ENCODE measurements at places on chromosomes 12 and 14.

DNA sequence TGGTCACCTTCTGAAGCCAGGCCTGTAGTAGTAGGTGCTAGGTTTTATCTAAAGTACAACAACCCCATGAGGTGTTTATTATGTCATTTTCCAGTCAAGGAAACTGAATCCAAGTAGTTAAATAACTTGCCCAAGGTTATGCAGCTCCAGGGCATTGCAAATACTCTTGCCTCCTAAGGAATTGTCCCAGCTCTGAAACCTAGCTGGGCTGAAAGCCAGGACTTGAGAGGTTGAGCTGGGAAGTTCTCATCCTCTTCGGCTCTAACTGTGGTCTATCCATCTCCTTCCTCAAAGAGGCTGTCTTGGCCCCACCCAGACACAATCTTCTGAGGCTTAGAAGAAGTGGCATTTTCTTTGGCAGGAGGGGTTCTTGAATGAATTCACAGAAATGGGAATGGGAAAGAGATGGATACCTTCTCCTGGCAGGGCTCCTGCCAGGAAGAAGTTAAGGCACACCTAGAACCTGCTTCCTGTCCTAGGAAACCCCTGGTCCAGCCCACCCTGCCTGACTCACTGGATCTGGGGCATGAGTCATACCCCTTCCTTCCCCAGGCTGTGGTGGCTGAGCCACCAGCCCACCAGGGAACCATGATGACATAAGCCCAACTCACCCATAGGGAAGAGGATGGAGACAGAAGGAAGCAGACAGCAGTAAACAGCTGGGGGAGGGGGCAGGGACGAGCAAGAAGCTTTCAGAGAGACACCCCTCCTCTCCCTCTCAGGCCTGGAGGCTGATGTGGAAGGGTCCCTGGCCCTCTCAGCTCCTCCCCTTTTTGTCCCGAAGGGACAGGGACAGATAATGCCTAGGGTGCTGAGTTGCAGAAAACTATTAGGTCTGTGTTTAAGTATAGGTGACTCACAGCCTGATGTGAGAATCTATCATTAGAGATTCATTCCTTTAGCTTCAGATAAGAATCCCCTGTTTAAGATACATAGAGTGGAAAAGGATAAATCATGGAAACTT lies 2.1 kb upstream of the PLEK2 start:
- DNase-seq = no peak

GRCh38 chr12:55073043-55074022 lies 52.9 kb upstream of the OR9K2 start:
- peak; percentile 67 for DNase-seq

DNA sequence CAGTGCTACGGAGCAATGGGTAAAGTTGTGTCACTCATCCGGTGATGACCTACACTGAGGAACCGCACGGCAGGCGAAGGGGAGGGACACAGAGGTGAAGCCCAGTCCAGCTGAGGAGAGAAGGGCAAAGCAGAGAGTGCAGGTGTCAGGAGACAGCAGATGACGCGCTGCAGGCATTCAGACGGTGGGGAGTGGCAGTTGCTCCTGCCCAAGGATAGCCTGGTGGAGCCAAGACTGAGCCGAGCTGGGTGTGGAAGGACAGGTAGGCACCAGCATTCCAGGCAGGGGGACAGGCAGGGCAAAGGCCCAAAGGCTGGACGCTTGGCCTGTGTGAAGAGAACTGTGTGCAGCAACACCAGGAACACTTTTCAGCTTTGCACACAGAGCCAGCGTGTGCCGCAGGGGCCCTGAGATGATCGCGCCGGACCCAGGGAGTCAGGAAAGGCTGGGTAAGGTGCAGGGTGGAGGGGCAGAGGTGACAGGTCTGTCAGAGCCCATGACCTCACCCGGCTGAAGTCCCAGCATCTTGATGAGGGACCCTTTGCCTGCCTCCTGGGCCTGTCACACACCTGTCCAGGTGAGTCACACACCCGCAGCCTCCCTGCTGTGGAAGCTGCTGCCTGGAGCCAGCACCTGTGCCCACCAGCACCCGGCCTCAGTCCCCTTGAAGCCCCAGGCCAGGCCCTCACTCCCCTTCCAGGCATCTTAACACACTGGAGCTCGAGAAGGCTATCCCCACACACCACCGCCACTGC lies 48.4 kb downstream of the TSPAN11 start:
- DNase-seq = no peak

DNA sequence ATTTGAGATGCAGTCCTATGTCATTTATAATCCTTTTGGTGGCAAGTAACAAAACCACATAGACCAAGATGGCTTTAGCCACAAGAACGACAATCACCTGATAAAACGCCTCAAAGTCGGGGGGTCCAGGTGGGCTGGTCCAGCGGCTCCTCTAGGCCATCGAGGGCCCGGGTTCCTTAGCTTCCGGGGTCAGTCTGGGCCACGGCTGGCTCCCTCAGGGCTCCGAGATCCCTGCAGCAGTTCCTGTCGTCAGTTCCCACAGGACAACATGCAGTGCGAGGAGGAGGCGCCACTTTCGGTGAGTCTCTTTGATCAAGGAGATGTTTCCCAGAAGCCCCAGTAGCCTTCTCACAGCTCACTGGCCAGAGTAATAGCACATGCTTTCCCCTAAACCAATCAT lies 574.6 kb downstream of the AACS start:
- no peak for DNase-seq
